RPMI7951 (cell line): ENCODE measurements at places on chromosomes 6 and 20.

GRCh38 chr6:2854396-2854982 is 12.8 kb upstream of the SERPINB1 start:
- peak; percentile 54 for DNase-seq

DNA sequence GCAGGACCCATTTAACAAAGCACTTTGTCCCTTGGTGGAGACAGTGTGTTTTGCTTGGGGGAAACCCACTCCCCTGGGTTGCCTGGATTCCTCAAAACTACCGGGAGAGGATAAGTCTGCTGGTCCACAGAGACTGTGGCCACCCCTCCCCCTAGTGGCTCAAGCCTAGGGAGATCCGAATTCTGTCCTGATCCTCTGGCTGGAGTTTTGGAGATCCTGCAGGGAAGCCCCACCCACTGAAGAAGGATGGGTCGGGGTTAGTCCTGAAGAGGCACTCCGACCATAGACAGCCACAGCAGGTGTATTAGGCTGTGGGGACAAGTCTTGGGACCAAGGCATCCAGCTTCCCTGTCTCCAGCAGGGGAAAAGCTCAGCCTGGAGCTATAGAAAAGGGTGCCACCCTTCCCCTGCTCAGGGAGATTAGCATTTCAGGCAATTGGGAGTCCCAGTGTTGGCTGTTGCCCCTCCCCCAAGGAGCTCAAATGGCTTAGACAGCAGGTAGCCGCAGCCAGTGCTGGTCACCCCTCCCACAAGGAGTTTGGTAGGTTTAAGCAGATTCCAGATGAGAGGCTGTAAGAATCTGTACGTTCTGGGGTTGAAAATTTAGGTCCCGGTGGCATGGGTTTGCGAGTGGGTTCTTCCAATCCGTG is 750.0 kb downstream of the TBC1D32 start:
- no peak for DNase-seq

DNA sequence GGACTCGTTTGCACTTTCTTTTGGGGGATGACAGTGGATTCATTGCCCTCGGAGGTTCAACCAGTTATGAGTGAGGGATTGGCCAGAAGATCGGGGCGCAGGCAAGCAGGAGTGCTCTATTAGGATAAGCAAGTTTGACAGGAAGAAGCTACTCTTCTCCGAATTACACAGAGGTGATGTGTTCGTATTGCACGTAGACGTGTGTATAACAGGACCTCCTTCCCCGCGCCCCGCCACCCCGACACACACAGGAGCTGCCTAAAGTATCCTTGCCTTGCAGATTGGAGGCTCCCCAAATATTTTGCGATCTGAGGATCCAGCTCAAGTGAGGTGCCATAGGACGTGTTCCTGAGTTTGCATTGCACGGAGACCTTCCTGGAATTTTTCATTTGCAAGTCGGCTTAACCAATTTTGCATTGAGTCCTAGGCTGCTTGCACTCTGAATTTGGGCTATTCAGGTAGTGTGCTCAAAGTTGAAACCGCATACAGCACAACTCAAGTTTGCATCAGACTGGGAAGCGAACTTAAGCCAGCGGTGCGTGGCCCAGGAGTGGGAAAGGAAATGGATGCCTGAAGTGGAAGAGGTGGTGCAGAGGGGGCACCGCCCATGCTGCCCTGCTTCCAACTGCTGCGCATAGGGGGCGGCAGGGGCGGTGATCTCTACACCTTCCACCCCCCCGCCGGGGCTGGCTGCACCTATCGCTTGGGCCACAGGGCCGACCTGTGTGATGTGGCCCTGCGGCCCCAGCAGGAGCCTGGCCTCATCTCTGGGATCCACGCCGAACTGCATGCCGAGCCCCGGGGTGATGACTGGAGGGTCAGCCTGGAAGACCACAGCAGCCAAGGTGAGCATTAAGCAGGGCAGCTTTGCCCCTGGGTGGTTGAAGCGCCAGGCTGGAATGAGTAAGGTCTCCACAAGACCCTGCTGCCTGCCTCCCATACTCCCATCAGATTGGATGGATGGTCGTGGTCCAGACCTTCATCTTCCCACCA is 770 bp downstream of the TCF19 start:
- DNase-seq, result peak; percentile 32

- no peak for DNase-seq
These were observed 19.6 kb upstream of the CCR6 start for GRCh38 chr6:167103041-167103891.
